K562 (cell line): ENCODE measurements at places on chromosomes 5 and 9.

DNA sequence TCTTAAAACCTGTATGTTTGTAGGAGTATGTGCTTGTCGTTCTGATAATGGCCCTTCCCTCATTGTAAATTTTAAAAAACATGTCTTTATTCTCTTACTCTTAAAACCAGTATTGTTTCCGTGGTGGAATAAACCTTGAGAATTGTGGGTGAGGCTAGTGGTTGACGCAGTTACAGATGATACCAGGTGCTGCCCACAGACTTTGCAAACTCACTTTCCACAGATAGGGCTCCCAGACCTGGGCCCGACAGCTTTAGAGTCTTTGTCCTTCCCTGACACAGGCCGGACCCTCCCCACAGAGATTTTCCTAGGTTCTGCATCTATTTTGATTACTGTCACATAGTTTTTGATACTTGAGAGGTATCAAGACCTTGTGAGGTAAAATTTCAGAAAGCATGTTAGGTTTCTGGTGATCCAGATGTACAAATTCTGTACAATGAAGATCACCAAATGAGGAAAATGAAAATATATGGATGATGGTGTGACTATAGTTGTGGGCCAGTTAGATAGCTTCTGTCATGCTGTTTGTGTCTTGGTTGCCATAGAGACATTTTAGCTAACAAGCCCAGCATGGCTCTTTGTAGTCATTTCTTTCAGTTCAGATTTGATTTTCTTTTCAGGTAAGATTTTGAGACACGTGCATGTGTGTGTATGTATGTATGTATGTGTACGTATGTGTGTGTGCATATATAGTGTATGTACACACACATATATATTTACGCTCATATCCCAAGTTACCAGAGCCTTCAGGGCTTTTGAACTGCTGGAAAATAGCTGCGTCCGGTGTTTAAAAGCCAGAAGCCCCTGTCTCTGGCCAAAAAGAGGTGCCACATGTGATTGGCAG lies 33.8 kb downstream of the DMRT1 start:
- DNase-seq = no peak

DNA sequence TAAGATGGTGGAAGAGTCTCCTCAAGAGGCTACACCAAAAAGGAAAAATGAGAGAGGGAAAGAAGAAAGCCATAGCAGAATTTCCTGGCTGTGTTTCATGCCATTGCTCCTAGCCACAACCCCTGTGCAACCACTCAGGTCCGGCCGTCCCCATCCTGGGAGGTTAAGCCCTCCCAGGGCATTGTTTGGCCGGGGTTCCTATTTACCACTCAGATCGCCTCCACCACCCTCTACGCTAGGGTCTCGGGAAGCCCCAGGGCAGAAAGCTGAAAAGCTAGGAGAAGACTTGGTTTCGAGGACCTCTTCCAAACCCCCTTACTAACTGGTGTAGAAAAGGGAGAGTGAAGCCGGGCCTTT lies 715 bp downstream of the RC3H2 start:
- DNase-seq = no peak

DNA sequence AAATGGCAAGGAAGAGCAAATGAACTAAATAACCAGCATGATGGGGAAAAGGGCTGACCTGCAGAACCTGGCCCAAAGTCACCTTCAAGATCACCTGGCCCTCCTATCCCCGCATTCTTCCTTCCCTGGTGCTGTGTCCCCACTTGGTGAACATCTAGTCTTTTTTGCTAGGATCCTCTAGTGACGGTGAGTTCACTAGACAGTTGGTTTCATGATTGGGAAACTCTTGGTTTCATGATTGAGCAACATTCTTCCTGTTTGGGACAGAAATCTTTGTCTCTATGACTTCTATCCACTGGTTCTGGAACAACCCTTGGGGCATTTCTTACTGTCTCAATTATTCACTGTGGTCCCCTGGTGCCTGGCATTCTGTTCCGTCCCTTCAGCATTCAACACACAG lies 50.2 kb upstream of the DAB2IP start:
- no peak for DNase-seq

DNA sequence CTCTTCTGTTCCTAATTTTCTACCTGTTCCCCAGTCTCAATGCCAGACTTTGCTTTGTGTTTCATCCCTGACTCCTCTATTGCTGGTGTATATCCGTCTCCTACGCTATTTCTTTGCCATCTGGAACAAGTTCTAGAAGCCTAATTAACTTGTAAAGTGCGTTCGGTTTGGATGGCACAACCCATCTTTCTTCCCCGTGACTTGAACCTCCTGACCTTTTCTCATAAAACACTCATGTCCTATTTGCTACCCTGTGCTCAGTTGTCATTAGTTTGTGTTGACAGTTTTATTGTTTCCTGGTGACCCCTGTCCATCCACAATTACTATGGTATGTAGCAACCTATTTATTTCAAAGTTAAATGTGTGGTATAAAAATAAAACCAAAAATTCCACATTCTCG lies 323.5 kb downstream of the TLE4 start:
- DNase-seq = no peak

- peak; percentile 62 for DNase-seq
Observed at GRCh38 chr9:91659529-91660495, 236.2 kb upstream of the NFIL3 start.

- DNase-seq = no peak
Observed at GRCh38 chr9:3361116-3361515, 164.7 kb downstream of the RFX3 start.
